ENCODE measurements at places on chromosomes 1 and 21.

DNA sequence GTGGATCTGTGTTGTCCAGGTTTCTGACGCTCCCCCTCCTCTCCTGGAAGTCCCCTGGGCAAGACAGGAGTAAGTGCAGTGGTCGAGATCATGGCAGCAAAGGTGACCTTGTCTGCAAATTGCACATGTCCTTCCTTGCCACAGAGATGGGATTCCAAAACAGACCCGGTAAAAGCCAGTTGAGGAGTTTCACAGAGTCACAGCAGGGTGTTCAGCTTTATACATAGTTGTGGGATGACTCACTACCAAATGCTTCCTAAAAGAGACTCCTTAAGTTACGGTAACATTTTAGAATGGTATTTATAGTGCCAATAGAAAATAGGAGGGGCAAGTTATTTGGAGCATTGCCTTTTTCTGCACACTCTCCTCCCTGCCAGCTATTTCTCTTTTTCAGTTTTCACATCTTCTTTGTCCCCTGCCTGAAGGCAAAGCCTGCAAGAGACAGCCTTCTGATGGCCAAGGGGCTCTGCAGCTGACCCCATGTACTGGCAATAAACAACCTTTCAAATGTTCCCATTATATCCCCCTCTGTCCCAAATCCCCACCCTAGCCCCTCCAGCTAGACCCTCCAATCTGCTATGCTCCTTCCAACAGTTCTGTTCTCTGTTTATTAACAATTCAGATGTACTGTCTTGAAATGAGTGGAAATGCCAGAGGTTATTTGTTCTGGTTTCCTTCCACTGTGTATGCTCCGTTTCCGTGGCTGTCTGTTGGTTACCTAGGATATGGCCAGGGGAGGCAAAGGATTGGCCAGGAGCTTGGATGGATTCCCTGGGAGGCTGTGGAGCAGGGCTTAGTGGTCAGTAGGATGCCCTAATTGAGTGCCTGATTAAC, 115.0 kb downstream of the TGFB2 start:
- peak; percentile 38 for DNase-seq

DNA sequence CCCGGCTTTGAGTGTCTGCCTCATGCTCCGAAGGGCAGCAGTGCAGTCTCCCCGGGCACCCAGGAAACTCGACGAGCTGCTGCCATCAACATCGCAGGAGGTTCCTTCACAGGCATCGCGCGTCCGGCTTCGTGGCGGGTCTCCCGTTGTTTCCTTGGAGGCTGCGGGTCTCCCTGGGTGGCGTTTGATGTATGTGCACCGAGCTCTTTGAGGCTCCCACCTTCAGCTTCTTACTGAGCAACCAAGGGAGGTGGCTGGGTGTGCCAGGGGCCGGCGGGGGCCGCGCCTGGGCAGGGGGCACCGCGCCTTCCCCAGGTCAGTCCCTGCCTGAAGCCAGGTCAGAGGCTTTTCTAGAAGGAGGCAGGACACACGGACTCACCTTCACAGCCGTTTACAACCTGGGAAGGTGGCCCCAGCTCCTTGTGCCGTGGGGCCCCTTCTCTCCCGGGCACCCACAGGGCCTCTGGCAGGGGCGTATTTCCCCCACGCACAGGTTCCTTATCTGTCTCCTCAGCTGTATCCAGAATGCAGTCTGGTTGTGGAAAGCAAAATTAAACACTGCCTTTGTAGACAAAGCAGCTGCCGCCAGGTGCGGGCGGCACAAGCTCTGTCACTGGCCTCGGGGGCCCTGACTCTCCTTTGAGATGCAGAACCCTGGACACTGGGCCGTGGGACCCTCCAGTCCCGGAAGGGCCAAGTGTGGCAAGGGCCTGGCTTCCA, 21.7 kb upstream of the PEX10 start:
- no peak for DNase-seq

- no peak for DNase-seq
Observed at GRCh38 chr1:31416101-31416736, 3.2 kb downstream of the SERINC2 start.

DNA sequence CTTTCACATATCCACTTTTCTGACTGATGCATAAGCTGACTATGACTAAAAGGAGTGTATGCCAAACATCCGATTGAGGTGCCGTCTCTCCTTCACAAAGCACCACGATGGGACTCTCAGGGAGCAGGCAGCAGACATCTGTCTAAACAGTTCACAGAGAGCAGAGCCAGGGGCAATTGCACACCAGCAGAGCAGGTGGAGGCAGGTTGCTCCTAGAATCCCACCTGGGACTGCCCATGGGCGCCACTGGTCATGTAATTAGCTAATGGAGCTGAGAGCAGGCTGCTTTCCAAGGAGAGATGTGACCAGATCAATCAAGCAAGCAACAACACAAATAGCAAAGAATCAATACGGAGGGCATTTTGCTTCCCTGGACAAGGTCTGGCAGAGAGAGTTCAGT, 30.5 kb upstream of the COA6 start:
- DNase-seq, result no peak

DNA sequence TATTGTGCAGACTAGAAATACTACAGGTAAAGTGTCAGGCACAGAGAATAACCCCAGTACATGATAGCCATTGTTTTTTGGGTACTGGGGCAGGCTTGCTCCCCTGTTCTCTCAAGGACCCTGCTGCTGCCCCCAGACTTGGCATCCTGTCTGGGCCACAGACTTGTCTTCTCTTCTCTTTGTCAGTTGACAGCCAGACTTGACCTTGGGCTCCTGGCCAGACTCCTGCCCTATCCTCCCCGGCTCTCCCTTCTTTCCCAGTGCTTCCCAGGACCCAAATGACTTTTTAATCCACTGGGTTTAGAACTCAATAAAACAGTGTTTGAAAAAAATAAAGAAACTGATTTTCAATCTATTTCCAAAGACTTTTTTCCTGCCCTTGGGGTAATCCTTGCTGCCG, 43.2 kb downstream of the ZSCAN20 start:
- DNase-seq, result peak; percentile 65

- peak; percentile 55 for DNase-seq
Observed at GRCh38 chr1:212608959-212609700, 569 bp downstream of the ATF3 start.

- peak; percentile 42 for DNase-seq
Observed at GRCh38 chr1:56508523-56508983, 70.8 kb downstream of the PLPP3 start.

DNA sequence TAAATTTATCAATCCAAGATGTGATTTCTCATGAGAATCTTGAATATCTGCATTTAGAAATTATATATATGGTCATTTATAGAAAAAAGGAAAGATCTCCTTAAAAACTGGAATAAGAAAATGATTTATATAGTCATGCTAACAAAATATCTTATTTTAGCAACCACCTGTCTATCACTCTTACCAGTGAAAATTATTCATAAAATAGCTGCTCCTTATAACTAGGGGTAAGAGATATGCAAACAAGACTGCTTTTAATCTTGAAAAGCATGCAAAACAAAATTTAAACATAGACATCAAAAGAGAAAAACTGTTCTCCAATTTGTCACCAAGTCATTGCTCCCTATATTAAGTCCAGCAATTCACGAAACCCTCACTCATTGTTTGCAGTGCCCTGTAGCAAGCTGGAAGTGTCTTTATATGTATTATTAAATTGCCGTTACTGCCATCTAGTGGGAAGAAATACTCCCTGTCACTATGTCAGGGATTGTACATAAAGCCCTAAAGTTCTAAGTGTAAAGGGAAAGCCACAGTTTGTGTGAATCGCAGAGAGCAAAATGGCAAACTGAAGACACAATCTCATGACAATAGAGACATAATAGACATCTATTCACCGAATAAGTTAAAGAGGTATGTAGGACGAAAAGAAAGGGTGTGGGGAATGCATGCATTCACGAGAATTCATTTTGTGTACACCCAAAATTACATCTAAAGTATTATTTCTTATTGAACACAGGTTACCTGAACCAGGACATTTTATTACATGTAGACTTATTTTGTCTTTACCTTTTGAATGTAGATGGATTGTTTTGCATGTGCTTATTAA, 600.5 kb downstream of the USP25 start:
- DNase-seq, result peak; percentile 64

- DNase-seq, result no peak
Observed at GRCh38 chr1:116340506-116341231, 32.4 kb upstream of the ATP1A1 start.

GRCh38 chr1:219801156-219801820, 127.1 kb downstream of the SLC30A10 start:
- no peak for DNase-seq

GRCh38 chr1:31785947-31786290, 21.8 kb upstream of the ADGRB2 start:
- no peak for DNase-seq

- peak; percentile 85 for DNase-seq
Observed at GRCh38 chr1:201888282-201889089, at the start of gene SHISA4. Gene SHISA4, plus strand, starts transcription at chr1:201888898. Its CDS starts 97 bp downstream, at chr1:201888995.

GRCh38 chr1:228778466-228778865, 43.2 kb downstream of the RHOU start:
- no peak for DNase-seq

DNA sequence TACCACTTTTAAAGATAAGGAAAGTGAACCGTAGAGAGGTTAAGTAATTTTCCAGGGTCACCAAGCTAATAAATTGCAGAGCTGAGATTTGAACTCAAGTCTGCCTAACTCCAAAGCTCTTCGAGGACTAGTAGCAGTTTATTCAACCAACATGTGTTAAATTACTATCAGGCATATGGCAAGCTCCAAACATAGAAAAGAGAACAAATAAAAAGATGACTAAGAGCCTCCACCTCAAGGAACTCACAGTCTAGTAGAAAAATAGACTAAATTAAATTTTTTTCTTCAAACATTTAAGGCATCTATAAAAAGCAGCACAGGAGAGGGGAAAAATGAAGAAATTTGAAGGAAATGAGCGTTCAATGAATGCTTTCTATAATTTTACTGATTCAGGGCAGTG, 22.2 kb downstream of the SLC9C2 start:
- DNase-seq, result no peak

- no peak for DNase-seq
Observed at GRCh38 chr1:199751962-199752687, 275.4 kb upstream of the NR5A2 start.

GRCh38 chr1:62321446-62321845, 2.2 kb upstream of the KANK4 start:
- no peak for DNase-seq

DNA sequence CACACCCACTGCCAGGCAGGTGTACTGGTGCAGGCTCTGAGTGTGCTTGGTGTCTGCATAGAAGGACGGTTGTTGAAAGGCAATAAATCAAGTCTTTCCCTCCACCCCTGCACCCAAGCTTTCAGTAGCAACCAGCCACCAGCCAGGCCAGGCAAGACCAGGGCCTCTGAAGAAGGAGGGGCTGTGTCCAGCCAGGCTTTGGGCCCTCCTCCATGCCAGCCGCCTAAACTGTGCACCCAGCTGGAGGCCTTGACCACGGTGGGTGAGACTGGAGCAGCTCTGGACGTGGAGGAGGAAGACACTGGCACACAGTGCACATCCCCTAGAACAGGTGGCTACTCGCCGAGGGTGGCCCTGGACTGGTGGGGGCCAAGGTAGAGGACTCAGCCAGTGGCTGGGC, 4.9 kb downstream of the OLIG2 start:
- no peak for DNase-seq

DNA sequence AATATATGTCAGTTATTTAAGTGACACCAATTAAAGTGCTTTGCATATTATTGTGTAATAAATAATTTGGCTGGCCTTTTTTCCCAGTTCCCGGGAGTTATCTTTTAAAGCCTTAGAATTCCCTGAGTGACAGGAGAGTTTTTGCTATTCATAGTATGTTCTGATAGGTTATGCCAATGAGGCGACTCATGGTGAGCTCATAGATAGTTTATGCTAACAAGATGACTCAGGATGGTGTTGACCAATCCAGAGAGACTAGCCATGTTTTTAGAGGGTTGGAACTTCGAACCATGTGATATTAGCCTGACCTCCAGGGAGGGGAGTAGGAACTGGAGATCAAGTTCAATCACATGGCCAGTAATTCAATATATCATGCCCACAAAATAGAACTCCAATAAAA, 310.8 kb downstream of the USP25 start:
- no peak for DNase-seq

DNA sequence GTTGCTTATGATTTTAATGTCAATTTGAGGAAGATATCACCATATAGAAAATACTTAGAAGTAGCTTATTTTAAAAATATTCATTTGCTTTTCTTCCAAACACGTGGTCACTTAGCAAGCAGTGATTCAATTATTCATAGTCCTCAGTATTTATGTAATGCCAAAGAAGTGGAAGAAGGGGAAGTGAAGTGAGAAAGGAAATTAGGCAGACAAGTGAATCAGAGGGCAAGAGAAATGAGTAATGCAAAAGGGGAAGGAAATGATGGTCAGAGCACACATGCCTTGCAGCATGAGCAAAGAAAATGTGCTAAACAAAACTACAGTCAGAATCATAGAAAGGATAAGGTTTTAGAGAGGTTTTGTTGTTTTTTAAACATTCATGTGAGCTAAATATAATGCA, 31.8 kb downstream of the SDCCAG8 start:
- no peak for DNase-seq

DNA sequence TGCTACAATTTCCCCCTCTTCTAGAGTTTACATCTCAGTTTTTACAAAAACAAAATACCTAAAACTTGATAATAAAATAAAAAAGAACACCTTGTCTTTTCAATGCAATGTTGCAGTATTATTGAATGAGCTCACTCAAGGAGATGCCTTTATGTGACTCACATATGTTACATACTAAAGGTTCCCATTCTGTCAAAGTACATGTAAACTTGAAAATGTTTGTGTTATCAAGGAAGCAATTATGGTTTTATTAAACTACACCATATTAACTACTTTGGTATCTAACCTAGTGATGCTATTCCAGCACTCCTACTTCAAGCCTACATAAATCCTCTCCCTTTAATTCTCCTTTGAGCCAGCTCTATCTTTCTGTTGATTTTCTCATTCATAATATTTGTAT, 658.3 kb downstream of the PTPRC start:
- DNase-seq, result no peak

GRCh38 chr1:47325528-47325927, 8.1 kb upstream of the CMPK1 start:
- no peak for DNase-seq

- DNase-seq, result no peak
Observed at GRCh38 chr1:53317646-53318539, 10.0 kb downstream of the LRP8 start.

- peak; percentile 53 for DNase-seq
Observed at GRCh38 chr1:16351456-16351993, 755 bp downstream of the FBXO42 start.

GRCh38 chr1:157849229-157849875, 7.7 kb upstream of the CD5L start:
- no peak for DNase-seq

DNA sequence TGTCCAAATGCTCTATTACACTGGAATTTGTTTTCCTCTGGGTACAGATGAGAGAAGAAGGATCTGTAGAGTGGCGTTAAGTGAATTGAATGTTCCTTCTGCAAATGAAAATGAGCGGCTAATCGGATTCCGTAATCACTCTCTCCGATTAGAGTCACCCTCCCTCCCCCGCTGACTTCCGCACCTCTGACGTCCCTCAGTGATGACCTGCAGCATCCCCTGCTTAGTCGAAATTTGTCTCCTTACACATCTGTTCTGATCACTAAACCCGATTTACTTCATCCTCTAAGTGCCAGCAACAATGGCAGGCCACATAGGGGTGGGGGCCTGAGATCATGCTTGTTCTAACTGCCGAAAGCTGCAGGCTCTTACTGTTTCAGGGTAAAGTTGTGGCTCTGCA, 378.7 kb downstream of the SEC16B start:
- DNase-seq, result no peak
